ENCODE measurements at places on chromosomes 7 and 10.
A peak's percentile ranks its signal among the peaks of the same experiment; 100 is the strongest.

- DNase-seq = no peak
Measured at GRCh38 chr10:26857991-26858706, 2.6 kb downstream of the ABI1 start.

- no peak for DNase-seq
Measured at GRCh38 chr10:71303569-71303907, 15.5 kb upstream of the SLC29A3 start.

GRCh38 chr7:87416682-87417587, 58.5 kb downstream of the ABCB4 start:
- peak; percentile 16 for DNase-seq

GRCh38 chr10:95782318-95782717, 26.4 kb downstream of the ENTPD1 start:
- DNase-seq = no peak

- DNase-seq = no peak
Measured at GRCh38 chr10:14093730-14094484, 236.8 kb downstream of the FRMD4A start.

- DNase-seq = peak; percentile 74
Measured at GRCh38 chr10:6070660-6071059, 8.5 kb upstream of the IL2RA start.

- no peak for DNase-seq
Measured at GRCh38 chr7:72430531-72430930, 18.4 kb upstream of the CALN1 start.

GRCh38 chr10:115050375-115051010, 42.7 kb upstream of the ATRNL1 start:
- DNase-seq = no peak

DNA sequence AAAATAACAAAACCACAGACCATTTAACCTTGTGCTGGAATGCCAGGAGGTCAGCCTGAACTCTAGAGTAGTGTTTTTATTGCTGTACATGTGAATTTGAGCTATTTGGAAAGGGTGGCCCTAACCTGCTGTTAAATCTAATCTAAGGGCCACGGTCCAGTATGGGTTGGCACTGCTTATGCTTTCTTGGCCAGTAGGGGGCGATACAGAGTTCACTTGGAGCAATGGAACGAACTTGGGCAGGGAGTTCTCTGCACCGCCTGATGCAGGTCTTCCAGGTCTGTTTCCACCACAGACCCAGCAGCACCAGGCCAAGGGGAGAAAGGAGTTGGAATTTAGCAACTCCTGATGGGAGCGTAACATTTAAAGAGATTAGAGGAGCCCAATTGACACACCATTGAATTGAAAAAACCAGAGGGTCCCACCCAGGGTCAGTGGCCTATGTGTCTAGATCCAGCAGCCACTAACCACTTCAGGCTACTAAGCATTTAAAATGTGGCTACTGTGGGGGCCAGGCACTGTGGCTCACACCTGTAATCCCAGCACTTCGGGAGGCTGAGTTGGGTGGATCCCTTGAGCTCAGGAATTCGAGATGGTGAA, 75.7 kb upstream of the EFCAB10 start:
- DNase-seq = peak; percentile 43

- no peak for DNase-seq
Measured at GRCh38 chr7:134632937-134633540, 13.6 kb upstream of the BPGM start.

DNA sequence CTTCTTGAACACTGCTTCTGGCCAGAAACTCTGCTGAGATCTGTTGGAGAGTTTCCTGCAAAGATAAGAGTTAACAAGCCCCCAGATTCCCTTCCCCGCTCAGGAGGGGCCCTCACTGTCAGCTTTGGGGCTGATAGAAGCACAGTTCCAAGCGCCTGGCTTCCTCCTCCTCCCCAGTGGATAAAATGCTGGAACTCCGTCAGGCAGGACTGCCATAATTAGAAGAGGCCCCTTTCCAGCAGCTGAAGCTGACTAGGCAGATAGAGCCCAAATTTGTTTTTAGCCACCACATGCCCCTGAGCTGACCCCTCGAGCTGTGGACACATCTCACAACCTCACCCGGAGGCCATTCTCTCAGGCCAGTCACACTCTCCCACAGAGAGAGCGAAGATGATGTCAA, 89.4 kb downstream of the TBXAS1 start:
- no peak for DNase-seq

- DNase-seq = no peak
Measured at GRCh38 chr7:53740971-53741370, 705.5 kb downstream of the POM121L12 start.

DNA sequence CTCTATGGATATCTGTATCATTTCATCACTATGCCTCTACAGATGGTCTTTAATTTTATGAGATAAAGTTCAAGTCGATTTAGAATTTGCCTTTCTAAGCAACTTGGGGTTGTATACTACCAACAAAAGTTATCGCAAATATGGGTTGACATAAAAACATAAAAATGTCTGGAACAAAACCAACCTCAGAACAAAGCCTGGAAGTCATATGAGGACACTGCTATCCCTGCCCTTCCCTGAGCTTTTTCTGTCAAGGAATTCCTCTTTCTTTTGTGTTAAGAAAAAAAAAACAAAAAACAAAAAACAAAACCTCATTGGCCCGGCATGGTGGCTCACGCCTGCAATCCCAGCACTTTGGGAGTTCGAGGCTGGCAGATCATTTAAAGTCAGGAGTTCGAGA, 319.3 kb downstream of the CAMK1D start:
- DNase-seq = no peak

DNA sequence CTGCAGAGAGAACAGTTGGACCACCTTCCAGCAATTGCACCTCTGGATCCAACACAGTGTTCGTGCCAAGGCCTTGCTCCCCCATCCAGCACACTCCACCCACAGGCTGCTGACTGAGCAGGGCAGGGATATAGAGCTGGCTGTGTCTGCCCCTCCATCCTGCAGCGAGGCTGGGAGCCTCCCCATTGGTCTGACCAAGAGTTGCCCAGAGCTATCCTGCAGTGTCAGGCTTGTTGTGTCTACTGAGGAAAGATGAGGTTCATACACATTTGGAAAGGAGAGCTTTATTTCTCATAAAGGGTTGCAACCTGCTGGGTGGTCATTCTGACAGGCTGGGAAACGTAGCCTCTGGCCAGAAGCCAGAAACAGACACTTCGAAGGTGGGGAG, 27.1 kb downstream of the PRF1 start:
- no peak for DNase-seq

- DNase-seq = no peak
Measured at GRCh38 chr7:44110719-44111635, 6.8 kb downstream of the AEBP1 start.

- DNase-seq = no peak
Measured at GRCh38 chr10:84296091-84296981, 32.1 kb upstream of the CCSER2 start.

GRCh38 chr10:92965314-92965713, 95.3 kb upstream of the CYP26C1 start:
- no peak for DNase-seq

DNA sequence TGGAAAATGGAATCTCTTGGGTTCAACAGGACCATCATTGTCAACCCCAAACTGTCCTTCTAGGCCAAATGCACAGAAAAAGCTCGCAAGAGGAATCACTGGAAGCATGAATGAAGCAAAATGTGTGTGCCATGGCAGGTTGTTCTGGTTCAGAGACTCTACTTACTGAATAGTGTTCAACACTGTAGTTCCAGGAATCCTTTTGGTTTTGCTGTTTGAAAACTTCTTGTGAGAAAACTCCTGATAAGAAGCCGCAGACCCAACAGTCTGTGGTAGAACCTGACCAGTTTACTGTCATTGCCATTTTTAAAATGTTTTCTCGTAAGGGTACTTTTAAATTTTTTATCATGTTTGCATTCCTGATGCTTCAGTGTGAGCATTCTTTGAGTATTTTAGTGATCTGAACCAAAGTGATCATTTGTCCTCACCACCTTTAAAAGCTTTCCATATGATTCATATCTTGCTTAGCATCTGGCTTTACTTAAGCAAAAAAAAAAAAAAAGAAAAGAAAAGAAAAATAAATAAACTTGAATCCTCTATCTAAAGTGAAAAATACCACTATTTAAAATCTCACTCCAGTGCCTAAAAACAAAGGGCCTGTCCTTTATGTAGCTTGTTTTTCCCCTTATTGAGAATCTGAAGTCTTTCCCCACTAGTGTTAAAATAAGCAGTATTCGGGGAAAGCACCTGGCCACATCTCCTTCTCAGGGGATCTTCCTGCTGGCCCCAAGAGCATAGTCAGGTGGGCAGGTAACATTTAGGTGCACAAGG, 92.4 kb downstream of the WNT2 start:
- DNase-seq = no peak

DNA sequence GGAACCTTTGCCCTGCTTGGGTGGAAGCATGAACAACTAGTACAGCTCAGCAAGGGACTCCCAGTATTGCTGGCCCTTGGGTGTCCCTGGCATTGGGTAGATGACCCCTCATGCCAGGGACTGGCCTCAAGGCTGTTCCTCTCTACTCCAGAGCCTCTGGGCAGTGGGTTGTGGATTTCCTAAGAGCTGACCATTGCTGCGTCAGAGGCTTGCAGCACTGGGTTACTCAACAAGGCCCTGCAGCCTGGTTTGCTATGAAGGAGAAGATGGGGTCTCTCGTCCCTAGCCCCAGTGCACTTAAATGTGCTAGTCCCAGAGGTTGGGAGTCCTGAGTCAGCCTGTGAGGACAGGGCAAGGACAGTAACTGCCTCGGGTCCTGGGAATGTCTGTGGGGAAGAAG, 2.5 kb downstream of the VSIR start:
- DNase-seq = no peak

DNA sequence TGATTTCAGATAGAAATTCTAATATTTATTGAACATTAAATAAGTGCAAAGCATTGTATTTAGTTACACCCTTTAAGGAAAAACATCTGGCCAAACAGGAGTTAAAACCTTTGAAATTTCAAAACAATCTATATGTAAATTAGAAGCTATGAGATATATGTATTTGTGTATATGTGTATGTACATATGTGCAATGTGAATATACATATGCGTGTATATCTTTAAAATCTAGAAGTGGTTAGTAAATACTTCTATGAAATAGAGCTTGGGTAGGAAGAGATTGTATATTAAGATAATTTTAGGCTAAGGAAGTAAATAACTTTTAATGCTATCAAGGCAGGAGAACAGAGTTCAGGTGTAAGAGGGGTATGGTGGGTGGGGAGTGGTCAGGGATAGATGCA, 9.3 kb downstream of the WEE2 start:
- no peak for DNase-seq

GRCh38 chr7:22782616-22783232, 39.9 kb downstream of the TOMM7 start:
- DNase-seq = peak; percentile 37

DNA sequence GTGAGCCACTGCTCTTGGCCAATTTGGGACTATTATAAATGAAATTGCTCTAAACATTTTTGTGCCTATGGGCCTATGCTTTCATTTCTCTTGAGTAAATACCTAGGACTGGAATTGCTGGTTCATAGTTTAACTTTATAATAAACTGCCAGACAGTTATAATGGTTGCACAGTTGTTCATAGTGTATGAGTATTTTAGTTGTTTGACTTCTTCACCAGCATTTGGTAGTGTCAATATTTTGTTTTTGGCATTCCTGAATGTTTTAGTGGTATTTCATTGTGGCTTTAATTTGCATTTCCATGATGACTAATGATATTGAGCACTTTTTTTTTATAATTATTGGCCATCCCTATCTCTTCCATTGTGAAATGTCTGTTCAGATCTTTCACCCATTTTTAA, 29.5 kb downstream of the PLEKHA8 start:
- DNase-seq = no peak

GRCh38 chr7:67947646-67948045, 951.0 kb downstream of the TYW1 start:
- no peak for DNase-seq

DNA sequence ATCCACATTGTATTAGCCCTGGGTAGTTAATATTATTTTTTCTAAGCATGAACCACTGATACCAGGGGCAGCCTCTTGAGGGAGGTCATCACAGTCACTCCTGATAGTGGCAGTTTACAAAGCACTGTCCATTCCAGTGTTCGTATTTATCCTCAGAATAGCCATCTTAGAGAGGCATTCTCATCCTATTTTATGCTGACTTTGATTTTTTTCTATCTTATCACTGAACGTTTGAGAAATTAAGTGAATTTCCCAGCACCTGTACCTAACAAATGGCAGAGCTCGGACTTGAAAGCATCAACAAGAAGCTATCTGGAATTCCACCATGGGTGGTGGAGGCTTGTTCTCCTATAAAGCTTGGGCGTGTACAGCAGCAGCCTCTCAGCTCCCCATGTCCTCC, 26.1 kb upstream of the MGAM2 start:
- DNase-seq = no peak

- no peak for DNase-seq
Measured at GRCh38 chr10:28633750-28634149, 43.6 kb upstream of the BAMBI start.

- DNase-seq = peak; percentile 22
Measured at GRCh38 chr10:131743190-131744151, 157.3 kb upstream of the PPP2R2D start.

- no peak for DNase-seq
Measured at GRCh38 chr7:24169077-24169624, 114.8 kb upstream of the NPY start.

DNA sequence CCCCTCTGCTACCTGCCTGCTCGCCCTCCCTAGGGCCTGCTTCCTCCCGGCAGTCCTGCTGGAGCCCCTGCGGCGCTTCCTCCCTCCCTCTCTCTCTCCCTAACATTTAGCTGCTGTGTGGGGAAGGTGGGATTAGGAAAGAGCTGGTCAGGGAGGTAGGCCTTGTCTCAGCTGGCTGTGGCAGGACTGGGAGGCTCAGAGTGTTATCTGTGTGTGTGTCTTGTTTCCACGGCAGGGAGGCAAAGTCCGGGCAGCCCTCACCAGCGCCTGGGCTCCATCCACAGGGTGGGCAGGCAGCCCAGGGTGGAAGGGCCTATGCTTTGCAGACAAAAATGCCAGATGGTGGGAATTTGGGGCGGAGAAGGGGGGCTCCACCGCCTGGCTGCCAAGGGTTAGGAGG, 105.7 kb downstream of the RPS24 start:
- DNase-seq = no peak

DNA sequence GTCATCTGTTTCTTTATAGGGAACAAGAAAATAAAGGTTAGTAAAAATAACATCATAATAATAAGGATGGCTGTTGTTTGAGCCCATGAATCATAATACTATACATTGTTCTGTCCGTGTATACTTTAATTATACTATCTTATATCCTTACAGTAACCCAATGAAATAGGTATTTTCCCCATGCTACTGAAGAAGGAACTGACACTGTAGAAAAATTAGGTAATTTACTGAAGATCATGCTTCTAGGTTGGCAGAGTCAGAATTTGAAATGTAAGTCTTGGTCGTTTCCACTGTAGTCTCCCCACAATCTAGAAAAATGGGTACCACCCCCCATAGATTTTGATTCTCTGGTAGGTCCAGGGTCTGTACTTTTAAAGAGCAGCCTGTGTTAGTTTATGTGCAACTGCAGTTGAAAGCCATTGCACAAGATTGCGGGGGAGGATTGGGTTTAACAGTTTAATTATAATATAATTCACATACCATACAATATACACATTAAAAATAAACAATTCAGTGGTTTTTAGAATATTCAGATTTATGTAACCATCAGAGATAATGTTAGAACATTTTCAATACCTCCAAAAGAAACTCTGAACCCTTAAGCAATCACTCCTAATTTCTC, 47.7 kb downstream of the SHOC2 start:
- no peak for DNase-seq
